ENCODE measurements at places on chromosomes 2 and 18.

GRCh38 chr2:29431485-29431884, 316.3 kb downstream of the CLIP4 start:
- H3K4me3 ChIP-seq: no peak overlapping the region
- DNase-seq: no peak
- no peaks in the 10 kb centered on the region for H3K27me3 ChIP-seq
- H3K4me1 ChIP-seq: no peaks in the 10 kb centered on the region

DNA sequence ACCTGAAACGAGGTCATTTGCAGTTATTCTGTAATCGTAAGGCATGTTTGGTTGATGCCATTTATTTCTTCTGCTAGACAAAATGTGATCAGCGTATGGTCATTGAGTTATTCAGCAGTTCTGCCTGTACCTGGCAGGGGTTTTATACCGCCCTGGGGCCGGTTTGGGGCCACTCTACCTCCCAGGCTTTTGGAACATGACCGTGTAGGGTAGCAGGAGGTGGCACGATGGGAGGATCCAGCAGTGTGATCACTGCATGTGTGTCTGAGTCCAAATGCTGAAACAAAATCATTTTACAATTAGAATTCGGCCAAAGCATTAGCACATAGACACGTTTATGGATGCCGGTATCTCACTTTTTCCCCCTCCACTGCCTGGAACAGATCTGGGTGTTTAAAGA, 26.7 kb downstream of the LPIN1 start:
- no peak overlapping the region for H3K27ac ChIP-seq
- no peak for DNase-seq
- H3K36me3 ChIP-seq: no peaks in the 10 kb centered on the region

GRCh38 chr2:33275689-33276444, 200.6 kb upstream of the RASGRP3 start:
- no peak overlapping the region for H3K27ac ChIP-seq
- DNase-seq: no peak
- H3K27me3 ChIP-seq: no peaks in the 10 kb centered on the region
- H3K4me3 ChIP-seq: no peak overlapping the region
- no peaks in the 10 kb centered on the region for H3K36me3 ChIP-seq
- H3K4me1 ChIP-seq: no peaks in the 10 kb centered on the region

DNA sequence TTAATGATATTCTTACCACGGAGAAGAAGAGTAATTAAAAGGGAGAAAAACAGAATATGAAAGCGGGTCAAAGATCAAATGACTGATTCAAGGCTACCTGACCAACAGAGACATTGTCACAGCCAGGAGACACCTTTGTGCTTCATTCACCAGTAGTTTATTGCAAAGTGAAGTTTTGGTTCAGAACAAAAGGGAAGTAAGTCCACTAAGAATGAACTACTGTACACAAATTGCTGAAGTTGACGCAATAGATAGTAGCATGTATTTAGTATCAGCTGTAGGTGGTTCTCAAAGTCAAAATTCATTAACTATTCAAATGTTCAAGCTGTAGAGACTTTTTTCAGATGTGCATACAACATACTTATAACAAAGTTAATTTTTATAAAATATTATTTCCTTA, 64.7 kb upstream of the COX7A2L start:
- no peaks in the 10 kb centered on the region for H3K4me1 ChIP-seq
- H3K27ac ChIP-seq: no peak overlapping the region
- no peak for DNase-seq
- no peak overlapping the region for H3K4me3 ChIP-seq

DNA sequence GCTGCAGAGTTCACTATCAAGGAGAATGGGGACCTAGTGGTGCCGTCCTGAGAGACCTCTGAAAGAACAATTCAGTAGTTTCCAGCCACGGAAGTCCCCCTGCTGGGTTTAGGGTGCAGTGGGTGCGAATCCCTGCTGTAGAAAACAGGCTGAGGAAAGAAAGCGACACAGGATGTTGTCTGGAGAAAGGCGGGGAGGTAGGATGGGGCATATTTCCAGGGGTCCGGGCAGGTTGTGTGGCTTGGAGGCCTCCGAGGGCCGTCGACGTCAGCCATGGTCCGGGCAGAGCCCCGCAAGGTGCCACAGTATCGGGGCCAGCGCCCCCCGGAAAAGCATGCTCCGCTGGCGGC, 807 bp upstream of the CREB1 start:
- no peaks in the 10 kb centered on the region for H3K4me1 ChIP-seq
- H3K4me3 ChIP-seq: peak overlapping the region; percentile 74
- H3K27me3 ChIP-seq: no peaks in the 10 kb centered on the region
- no peaks in the 10 kb centered on the region for H3K36me3 ChIP-seq
- no peak for DNase-seq
- H3K27ac ChIP-seq: peak overlapping the region; percentile 79
